Stimulated activated naive CD4-positive, alpha-beta T cell treated with Interleukin-2 at 50 U/mL for 16 hours (primary cell): ENCODE measurements at places on chromosomes 2 and 18.

- no peak for DNase-seq
Observed at GRCh38 chr2:160783474-160783873, 289.9 kb upstream of the RBMS1 start.

DNA sequence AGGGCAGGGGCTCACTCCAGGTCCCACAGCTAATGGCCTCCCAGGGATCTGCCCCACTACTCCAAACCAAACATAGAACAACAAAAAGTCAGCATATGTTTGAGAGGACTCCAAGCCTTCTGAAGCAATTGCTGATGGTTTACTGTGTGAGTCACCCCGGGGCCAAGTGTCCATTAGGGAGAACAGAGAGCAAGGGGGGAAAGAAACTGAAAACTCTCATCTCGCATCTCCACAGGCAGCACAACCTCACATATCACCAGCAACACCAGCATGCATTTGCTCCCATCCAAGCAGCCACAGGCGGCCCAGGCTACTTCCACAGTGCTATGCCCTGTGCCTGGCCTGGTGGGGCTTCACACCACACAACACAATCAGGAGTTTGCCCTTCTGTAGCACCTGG lies 39.1 kb downstream of the CYRIA start:
- no peak for DNase-seq

DNA sequence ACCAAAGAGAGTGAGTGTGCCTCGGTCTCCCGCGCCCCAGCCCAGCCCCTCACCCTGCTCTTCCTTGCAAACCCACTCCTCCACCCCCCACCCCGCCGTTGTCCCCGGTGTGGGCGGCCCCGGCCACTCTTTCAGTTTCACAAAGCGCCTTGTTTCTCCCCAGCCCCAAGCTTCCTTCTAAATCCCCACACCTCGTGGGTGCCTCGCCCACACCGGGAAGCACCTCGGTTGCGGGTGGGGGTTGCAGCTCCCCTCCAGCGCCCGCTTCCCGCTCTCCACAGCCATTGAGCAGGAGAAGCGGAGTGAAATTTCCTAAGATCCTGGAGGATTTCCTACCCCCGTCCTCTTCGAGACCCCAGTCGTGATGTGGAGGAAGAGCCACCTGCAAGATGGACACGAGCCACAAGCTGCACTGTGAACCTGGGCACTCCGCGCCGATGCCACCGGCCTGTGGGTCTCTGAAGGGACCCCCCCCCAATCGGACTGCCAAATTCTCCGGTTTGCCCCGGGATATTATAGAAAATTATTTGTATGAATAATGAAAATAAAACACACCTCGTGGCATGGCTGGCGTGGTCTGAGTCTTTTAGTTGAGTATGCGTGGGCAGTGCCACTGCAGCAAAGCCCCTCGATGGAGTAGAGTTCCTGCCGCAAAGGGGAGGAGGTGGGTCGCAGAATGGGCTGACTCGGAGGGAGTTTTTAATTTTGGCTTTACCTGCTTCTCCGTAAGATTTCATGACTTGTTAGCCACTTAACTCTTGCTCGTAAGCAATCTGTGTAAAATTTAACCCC lies 848 bp downstream of the TMSB10 start:
- DNase-seq = peak; percentile 59

- peak; percentile 63 for DNase-seq
Observed at GRCh38 chr2:24123195-24123921, at the start of the genes FAM228B and PFN4. FAM228B (plus strand) TSS chr2:24123469; CDS start chr2:24124362, 893 bp downstream. PFN4 (minus strand) TSS chr2:24123334; CDS start chr2:24122535, 799 bp downstream.

DNA sequence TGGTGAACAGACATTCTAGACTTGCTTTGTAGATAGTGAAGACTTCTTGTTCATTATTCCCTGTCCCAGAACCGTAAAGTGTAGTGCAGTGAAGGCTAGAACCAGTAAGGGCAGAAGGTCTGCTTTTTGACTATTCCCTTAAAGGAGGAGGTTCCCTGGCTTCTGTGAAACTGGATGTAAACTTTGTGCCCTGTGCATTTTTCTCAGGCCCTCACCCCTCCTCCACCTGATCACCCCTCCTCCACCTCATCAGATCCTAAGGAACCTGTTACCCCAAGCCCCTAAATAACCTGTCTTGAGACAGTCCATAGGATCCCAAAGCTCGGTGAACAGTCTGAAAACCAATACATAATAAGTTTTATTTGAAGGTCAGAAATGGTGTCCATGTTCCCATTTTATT lies 33.7 kb downstream of the SFT2D3 start:
- no peak for DNase-seq

GRCh38 chr2:186590350-186590758 lies 498 bp downstream of the ITGAV start:
- no peak for DNase-seq

GRCh38 chr2:159891917-159892730 lies 94.1 kb upstream of the CD302 start:
- DNase-seq = no peak

GRCh38 chr2:124894199-124894598 lies 869.1 kb downstream of the CNTNAP5 start:
- no peak for DNase-seq

DNA sequence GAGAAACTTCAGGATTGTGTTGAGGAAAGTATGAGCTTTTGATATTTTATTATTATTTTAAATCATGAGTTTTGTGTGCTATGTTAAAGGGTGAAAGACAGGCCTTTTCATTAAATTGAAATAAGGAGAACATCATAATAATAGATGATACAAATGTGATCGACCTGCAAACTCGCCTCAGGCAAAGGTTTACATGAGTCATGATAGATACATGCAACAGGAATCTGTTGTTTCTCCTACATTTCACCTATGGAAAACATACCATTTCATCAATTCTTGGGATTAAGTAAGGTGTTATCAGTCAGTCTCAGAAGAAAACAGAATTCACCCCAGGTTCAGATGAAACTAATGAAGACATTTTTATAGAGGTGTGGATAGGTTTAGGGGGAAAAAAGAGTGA lies 1992.5 kb upstream of the PIK3C3 start:
- DNase-seq = no peak
